Transverse colon (tissue), 4 donors: ENCODE measurements at places on chromosomes 6 and 20.

- DNase-seq, result no peak
These were observed 523.2 kb upstream of the JARID2 start for GRCh38 chr6:14722704-14723103.

- DNase-seq, result no peak
These were observed 13.1 kb downstream of the ITPR3 start for GRCh38 chr6:33634161-33634727.

- DNase-seq, result peak; percentile 34
These were observed 235.9 kb upstream of the SUPT3H start for GRCh38 chr6:45613656-45614055.

GRCh38 chr6:19833947-19834346 is 3.2 kb upstream of the ID4 start:
- DNase-seq, result no peak

- DNase-seq, result no peak
These were observed 5.3 kb downstream of the C6orf15 start for GRCh38 chr6:31107052-31107451.

- peak; percentile 71 for DNase-seq
These were observed 1.6 kb upstream of the ATXN1 start for GRCh38 chr6:16762550-16763477.

- DNase-seq, result no peak
These were observed 3.9 kb downstream of the CNPY3 start for GRCh38 chr6:42933205-42933604.

- no peak for DNase-seq
These were observed 598 bp downstream of the OGFR start for GRCh38 chr20:62805155-62805710.

GRCh38 chr20:3082306-3082951 is 2.1 kb downstream of the AVP start:
- no peak for DNase-seq

DNA sequence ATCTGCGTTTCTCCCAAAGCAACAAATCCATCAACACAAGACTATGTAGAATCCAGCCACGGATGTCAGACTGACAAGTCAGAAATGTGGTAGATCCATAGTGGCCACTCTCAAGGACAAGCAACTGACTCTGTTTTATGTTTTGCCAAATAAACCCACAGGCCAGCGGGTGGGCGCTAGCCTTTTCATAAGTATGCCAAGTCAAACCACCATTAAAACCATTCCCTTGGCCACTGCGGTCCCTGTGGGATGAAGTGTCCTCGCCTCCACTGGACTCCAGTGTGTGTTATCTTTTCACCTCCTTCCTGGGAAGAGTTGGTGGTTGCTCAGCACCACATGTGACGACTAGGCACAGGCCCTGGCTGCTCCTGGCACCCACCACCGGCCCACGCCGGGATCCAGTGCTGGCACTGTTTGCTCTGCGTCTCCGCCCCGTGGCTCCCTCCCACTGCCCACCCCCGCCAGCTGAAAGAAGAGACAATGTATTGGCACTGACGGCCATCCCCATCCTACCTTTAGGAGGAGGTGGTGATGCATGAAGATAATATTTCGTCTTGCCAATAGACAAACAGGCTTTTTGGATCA is 103.4 kb downstream of the FOXC1 start:
- no peak for DNase-seq

- no peak for DNase-seq
These were observed 3.2 kb downstream of the TXLNB start for GRCh38 chr6:139288496-139289040.

DNA sequence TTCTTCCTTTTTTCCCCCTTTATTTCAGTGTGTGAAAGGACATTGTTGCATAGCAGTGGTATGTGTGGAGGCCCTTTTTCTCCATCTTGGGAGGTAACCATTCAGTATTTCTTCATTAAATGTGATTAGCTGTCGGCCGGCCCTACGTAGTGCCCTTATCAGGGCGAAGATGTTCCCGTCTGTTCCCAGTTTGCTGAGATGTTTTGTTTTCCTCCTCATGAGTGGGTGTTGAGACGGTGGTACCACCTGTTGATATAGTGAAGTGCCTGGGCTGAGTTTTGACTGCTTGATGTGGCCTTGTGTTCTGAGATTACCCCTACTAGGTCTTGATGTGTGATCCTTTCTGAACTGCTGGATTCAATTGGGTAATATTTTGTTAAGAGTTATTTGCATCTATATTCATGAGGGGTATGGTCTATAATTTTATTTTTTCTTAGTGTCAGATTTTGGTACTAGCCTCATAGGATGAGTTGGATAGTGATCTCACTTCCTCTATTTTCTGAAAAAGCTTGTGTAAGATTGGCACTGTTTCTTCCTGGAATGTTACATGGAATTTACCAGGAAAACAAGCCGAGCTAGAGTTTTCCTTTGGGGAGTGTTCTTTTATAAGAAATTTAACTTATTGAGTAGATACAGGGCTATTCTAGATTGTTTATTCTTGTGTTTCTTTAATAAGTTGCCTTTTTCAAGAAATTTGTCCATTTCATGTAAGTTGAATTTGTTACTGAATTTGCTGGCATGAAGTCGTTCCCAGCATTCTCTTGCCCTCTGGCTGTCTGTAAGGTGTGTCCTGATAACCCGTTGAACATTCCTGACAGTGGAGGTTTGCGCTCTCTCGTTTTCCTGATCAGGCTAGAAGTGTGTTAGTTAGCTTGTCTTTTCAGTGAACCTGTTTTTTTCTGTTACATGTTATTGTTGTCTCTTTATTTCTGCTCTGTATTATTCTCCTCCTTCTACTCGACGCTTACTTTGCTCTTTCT is 4.3 kb downstream of the MTG2 start:
- DNase-seq, result no peak

GRCh38 chr6:72620871-72621290 is 983 bp upstream of the KCNQ5 start:
- no peak for DNase-seq

- peak; percentile 71 for DNase-seq
These were observed 85.1 kb downstream of the CLIC5 start for GRCh38 chr6:45930420-45931040.

GRCh38 chr6:43708860-43709653 is 21.5 kb upstream of the MRPS18A start:
- no peak for DNase-seq

DNA sequence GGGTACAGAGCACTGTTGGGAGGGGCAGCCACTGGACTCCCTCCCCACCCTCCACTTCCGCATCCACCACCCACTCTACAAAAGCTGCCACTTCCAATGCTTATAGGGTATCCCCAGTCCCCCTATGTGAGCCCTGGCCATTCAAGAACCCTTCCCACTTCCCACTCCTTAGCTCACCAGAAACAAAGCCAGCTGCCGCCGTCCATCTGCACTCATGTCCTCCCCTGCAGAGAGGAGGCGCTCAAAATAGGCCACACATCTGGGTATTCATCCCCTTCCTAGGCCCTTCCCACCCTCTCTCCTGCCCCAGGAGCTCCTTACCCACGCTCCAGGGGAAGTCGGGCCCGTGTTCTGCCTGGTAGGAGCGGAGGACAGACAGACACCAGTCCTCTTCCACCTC is 6.5 kb upstream of the LY6G5C start:
- no peak for DNase-seq

DNA sequence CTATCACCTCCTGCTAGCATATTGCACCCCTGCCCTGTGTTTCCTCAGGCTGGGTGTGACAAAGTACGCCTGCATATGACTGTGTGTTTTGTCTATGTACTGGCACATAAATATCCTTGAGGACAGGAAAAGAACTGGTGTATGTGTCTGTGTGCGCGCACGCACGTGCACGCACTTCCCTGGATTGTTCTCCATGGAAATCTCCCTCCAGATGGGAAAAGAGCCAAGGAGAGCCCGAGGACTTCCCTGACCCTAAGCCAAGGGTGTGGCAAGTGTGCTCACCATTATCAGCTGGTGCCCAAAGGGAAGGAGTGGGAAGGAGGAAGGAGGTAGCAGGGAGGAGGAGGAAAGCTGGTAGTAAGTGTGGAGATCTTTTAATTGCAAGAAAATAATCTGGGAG is 117.6 kb downstream of the HIVEP2 start:
- peak; percentile 71 for DNase-seq

- no peak for DNase-seq
These were observed 105.3 kb downstream of the FOXF2 start for GRCh38 chr6:1494671-1495070.

DNA sequence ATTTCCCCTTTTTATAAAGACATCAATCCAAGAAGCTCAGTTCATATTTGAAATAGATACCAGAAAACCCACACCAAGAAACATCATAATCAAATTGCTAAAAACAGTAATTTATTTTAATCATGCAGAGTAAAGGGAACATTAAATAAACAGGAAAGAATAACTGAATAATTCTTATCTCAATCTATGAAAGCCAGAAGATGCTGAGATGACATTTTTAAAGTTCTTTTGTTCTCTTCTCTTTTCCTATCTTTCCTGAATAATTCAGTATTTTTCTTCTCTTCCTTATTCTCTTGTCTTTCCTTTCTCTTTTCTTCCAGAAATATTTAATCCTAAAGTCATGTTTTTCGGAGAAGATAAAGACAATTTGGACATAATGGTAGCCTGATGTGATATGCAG is 259.0 kb upstream of the OPRM1 start:
- no peak for DNase-seq

- DNase-seq, result no peak
These were observed 43.3 kb downstream of the TMEM170B start for GRCh38 chr6:11580686-11581405.

DNA sequence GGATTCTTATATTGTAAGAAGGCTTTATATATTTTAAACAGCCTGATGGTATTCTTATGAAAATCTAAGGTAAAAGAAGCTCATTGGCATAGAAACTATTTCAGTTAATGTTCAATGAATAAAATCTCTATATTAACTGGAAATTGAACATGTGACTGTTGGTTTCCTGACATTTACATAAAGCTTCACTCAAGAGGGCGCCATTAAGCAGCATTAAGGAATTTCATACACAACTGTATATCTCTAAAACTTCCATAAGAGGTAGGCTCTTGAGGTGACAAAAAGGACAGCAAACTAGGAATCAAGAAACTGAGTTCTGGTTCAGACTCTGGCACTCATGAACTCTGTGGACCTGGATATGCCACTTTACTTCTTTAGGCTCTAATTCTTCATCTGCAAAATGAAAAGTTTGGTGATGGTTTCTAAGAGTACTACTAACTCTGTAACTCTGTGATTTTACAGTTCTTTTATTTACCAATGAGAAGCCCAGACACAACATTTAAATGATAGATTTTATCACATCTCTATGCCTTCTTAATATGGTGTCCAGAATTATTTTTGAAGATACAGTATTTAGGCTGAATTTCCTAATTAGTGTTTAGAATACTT is 147.5 kb downstream of the FLRT3 start:
- no peak for DNase-seq

DNA sequence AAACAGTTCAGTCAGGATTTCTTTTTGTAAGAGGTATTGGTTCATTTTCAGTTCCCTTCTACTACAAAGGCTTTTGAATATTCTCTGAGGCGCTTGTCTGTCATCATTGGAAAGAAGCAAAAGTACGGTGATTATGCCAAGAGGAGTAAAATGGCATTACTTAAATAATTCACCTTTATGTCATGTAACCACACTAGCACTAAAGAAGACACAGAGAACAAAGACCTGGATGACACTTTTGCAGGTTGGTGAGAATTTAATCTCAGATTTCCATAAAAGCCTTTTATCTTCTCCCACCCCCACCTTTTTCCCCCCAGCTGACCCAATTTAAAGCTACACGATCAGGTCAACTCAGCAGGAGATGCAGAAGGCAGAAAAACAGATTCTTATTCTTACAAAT is 451.8 kb downstream of the HACE1 start:
- DNase-seq, result no peak

- no peak for DNase-seq
These were observed 463.8 kb downstream of the BMP2 start for GRCh38 chr20:7231303-7231702.

GRCh38 chr6:90643381-90643780 is 56.5 kb upstream of the MAP3K7 start:
- no peak for DNase-seq

GRCh38 chr6:87979737-87980136 is 67.9 kb upstream of the SPACA1 start:
- no peak for DNase-seq

- no peak for DNase-seq
These were observed 15.4 kb downstream of the SIRT5 start for GRCh38 chr6:13589801-13590200.

GRCh38 chr6:49856282-49856681 is 10.1 kb downstream of the CRISP1 start:
- DNase-seq, result no peak

DNA sequence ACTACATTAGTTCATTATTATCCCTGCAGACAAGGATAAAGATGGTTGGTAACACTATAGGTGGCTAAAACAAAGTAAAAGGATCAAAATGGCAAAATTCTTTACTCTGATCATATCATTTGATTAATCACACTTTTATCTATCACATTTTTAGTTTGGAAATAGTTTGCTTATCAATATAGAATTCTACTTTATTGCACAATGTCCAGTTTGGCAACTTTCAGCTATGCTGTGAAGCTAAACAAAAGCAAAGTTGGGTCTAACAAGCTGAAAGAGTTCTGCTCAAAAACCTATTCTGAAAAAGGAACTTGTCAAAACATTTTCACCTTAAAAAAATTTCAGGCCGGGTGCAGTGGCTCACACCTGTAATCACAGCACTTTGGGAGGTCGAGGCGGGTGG is 7.9 kb upstream of the LATS1 start:
- DNase-seq, result no peak

DNA sequence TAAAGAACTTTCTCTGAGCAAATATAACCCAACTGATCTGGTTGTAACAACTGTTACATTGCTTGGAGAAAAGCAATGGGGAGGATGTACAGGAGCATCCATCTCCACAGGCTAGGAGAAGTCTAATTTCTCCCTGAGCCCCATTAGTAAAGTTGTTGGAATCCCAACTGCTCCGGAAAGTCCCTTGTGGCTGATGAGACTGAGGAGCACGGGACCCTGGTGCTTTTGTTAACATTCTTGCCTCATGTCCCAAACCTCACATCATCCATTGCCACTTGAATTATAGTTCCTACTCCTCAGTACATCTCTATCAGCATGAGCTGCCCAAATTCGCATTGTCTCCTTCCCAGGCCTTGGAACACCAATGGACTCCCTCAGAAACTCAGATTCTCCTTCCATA is 260.6 kb upstream of the BMP2 start:
- DNase-seq, result no peak

- no peak for DNase-seq
These were observed 19.2 kb upstream of the ZSCAN16 start for GRCh38 chr6:28105245-28105639.

DNA sequence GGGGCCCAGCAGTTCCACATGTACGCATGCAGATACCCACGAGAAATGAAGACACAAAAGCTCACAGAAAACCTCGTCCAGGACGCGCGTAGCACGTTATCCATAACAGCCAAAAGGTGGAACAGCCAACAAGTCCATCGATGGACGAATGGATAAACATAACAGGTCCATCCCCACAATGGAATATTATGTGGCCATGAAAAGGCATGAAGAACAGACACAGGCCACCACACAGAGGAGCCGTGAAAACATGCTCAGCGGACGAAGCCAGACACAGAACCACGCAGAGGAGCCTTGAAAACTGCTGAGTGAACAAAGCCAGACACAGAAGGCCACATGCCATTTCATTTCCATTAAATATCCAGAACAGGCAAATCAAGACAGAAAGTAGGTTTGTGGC is 38.0 kb downstream of the SLC2A4RG start:
- no peak for DNase-seq

GRCh38 chr6:50276771-50277261 is 227.1 kb upstream of the DEFB112 start:
- DNase-seq, result no peak
